Subcutaneous preadipocyte (primary cell): ENCODE measurements at places on chromosomes 3 and 15. TPM values are rescaled to one million over a fixed set of nuclear protein-coding genes. Genes with fewer than 3 reads are reported as not detected.

CCR8 gene
- not detected in 2 replicates for total RNA-seq

ADGRG7 gene
- total RNA-seq = not detected in 2 replicates

SLC28A2 gene
- not detected in 2 replicates for total RNA-seq

RTP4 gene
- 0.20 and 1.1 TPM in 2 replicates for total RNA-seq

GOLGA8M gene
- 0.73 TPM in 1 of 2 replicates, not detected in the other for total RNA-seq

NEIL1 gene
- total RNA-seq = 2.0 and 2.9 TPM in 2 replicates
